ENCODE measurements at places on chromosomes 12 and 14.

- H3K27ac ChIP-seq = no peak overlapping the region
- DNase-seq = peak; percentile 67
- H3K36me3 ChIP-seq = no peaks in the 10 kb centered on the region
- no peak overlapping the region for H3K4me3 ChIP-seq
- H3K4me1 ChIP-seq = peaks cover 30% of the 10 kb centered on the region
- no peaks in the 10 kb centered on the region for H3K27me3 ChIP-seq
These were observed 48.9 kb downstream of the PPP1R12A start for GRCh38 chr12:79885911-79886490.

GRCh38 chr14:104085032-104085888 lies at the start of gene ASPG:
TSS of gene ASPG (plus strand) at chr14:104085700. CDS start at chr14:104085771, 71 bp downstream.
- H3K36me3 ChIP-seq = no peaks in the 10 kb centered on the region
- no peak within 1 kb of the TSS for H3K4me3 ChIP-seq
- no peak within 1 kb of the TSS for H3K27ac ChIP-seq

DNA sequence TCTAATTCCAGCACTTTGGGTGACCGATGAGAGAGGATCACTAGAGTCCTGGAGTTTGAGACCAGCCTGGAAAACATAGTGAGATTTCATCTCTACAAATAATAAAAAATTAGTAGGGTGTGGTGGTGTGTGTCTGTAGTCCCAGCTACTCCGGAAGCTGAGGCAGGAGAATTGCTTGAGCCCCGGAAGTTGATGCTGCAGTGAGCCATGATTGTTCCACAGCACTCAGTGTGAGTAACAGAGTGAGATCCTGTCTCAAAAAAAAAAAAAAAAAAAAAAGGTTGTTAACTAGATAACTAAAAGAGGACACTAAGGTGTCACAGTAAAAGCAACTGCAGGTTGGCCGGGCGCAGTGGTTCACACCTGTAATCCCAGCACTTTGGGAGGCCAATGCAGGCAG lies 121.3 kb upstream of the MAX start:
- DNase-seq = no peak
- no peaks in the 10 kb centered on the region for H3K27me3 ChIP-seq
- no peak overlapping the region for H3K4me3 ChIP-seq
- H3K36me3 ChIP-seq = no peaks in the 10 kb centered on the region
- H3K27ac ChIP-seq = no peak overlapping the region

- peak; percentile 39 for DNase-seq
- no peaks in the 10 kb centered on the region for H3K36me3 ChIP-seq
- peak overlapping the region; percentile 24 for H3K27ac ChIP-seq
- no peak overlapping the region for H3K4me3 ChIP-seq
These were observed 215.2 kb downstream of the ERC1 start for GRCh38 chr12:1206118-1206734.

GRCh38 chr14:103908580-103908979 lies 19.7 kb upstream of the TDRD9 start:
- H3K4me3 ChIP-seq = no peak overlapping the region
- DNase-seq = no peak
- H3K27me3 ChIP-seq = no peaks in the 10 kb centered on the region
- H3K36me3 ChIP-seq = peaks cover 4% of the 10 kb centered on the region

DNA sequence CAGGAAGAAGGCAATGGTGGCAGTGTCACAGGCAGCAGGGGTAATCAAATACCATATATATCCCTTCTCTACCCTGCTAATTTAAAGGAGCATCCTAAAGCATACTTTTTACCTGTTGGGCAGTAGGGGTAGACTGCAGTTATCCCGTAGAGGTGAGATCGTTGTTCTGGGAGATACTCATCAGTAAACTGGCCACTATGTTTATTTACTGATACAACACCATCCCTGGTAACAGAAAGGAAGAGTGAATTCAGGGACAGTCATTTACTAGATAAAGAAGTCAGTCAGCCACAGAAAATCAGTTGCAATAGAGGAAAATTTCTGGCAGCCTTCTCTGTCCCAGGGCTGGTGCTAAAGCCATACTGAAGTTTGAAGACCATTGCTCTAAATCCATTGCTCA lies 16.3 kb downstream of the RTRAF start:
- no peaks in the 10 kb centered on the region for H3K27me3 ChIP-seq
- H3K36me3 ChIP-seq = peaks cover 28% of the 10 kb centered on the region
- H3K4me1 ChIP-seq = peaks cover 17% of the 10 kb centered on the region
- H3K27ac ChIP-seq = no peak overlapping the region
- no peak overlapping the region for H3K4me3 ChIP-seq

GRCh38 chr14:100994082-100994481 lies 90.6 kb upstream of the RTL1 start:
- peak; percentile 38 for DNase-seq
- no peaks in the 10 kb centered on the region for H3K27me3 ChIP-seq

DNA sequence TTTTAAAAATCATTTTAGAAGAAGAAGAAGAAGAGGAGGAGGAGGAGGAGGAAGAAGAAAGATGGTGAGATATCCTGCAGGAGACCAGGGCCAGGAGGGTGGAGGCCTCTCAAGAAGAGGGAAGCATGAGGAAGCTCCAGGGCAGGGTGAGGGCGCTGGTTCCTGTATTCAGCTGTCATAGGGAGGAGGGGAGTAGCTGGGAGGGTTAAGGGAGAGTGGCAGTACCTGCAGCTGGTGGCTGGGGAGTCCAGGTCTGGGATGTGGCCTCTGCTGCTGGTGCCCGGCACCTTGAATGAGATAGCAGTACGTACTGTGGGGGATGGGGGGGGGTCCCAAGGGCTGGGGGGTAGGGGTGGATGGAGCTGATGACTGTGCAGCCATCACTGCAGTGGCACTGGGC lies 9.8 kb downstream of the RBP5 start:
- no peak overlapping the region for H3K27ac ChIP-seq
- peaks cover 14% of the 10 kb centered on the region for H3K4me1 ChIP-seq
- DNase-seq = no peak
- no peaks in the 10 kb centered on the region for H3K27me3 ChIP-seq
- no peak overlapping the region for H3K4me3 ChIP-seq

GRCh38 chr14:36420149-36420687 lies 99.8 kb upstream of the MBIP start:
- DNase-seq = no peak
- H3K4me1 ChIP-seq = no peaks in the 10 kb centered on the region
- no peaks in the 10 kb centered on the region for H3K27me3 ChIP-seq
- H3K4me3 ChIP-seq = no peak overlapping the region

GRCh38 chr12:69066492-69067373 lies 133.8 kb upstream of the CPM start:
- H3K36me3 ChIP-seq = no peaks in the 10 kb centered on the region
- no peak for DNase-seq
- H3K27ac ChIP-seq = no peak overlapping the region
- peaks cover 26% of the 10 kb centered on the region for H3K4me1 ChIP-seq
- peaks cover 12% of the 10 kb centered on the region for H3K27me3 ChIP-seq

GRCh38 chr14:29846339-29847055 lies 81.2 kb downstream of the PRKD1 start:
- no peaks in the 10 kb centered on the region for H3K27me3 ChIP-seq
- no peaks in the 10 kb centered on the region for H3K36me3 ChIP-seq
- H3K27ac ChIP-seq = no peak overlapping the region
- no peak for DNase-seq
- H3K4me3 ChIP-seq = no peak overlapping the region

DNA sequence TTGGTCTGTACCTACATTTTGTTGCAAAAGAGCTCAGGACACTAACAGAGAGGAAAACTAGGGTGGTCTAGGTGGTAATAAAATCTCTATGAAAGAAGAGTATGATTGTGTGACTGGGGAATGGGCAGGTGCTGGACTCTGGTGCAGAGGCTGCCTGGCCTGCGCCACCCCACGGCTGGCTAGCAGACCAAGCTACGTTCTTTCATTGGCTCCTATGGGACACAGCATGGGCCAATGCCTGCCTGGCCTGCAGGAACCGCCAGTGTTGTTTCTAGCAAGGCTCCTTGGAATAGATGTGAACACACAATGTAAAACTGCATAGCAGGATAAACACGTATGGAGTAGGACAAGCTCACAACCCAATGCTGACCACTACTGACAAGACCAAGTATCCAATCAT lies 51.7 kb upstream of the CORO1C start:
- no peaks in the 10 kb centered on the region for H3K27me3 ChIP-seq
- no peaks in the 10 kb centered on the region for H3K4me1 ChIP-seq
- H3K36me3 ChIP-seq = peaks cover 15% of the 10 kb centered on the region
- DNase-seq = no peak
- H3K27ac ChIP-seq = no peak overlapping the region

- DNase-seq = no peak
- no peaks in the 10 kb centered on the region for H3K4me1 ChIP-seq
- H3K27ac ChIP-seq = no peak overlapping the region
- H3K36me3 ChIP-seq = peaks cover 38% of the 10 kb centered on the region
- H3K27me3 ChIP-seq = no peaks in the 10 kb centered on the region
These were observed 16.5 kb downstream of the PWP1 start for GRCh38 chr12:107702106-107702505.

- peaks cover 11% of the 10 kb centered on the region for H3K4me1 ChIP-seq
- peak; percentile 87 for DNase-seq
- H3K4me3 ChIP-seq = no peak overlapping the region
- peaks cover 40% of the 10 kb centered on the region for H3K27me3 ChIP-seq
These were observed 57.1 kb downstream of the DYRK2 start for GRCh38 chr12:67705394-67706370.

DNA sequence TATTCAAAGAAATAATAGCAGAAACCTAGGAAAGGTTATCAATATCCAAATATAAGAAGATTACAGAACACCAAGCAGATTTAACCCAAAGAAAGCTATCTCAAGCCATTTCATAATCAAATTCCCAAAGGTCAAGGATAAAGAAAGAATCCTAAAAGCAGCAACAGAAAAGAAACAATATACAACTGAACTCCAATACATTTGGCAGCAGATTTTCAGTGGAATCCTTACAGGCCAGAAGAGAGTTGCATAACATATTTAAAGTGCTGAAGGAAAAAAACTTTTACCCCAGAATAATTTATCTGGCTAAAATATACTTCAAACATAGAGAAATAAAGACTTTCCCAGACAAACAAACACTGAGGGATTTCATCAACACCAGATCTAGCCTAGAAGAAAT lies 54.3 kb downstream of the DENND5B start:
- no peaks in the 10 kb centered on the region for H3K36me3 ChIP-seq
- H3K4me1 ChIP-seq = peaks cover 3% of the 10 kb centered on the region
- no peak overlapping the region for H3K4me3 ChIP-seq

DNA sequence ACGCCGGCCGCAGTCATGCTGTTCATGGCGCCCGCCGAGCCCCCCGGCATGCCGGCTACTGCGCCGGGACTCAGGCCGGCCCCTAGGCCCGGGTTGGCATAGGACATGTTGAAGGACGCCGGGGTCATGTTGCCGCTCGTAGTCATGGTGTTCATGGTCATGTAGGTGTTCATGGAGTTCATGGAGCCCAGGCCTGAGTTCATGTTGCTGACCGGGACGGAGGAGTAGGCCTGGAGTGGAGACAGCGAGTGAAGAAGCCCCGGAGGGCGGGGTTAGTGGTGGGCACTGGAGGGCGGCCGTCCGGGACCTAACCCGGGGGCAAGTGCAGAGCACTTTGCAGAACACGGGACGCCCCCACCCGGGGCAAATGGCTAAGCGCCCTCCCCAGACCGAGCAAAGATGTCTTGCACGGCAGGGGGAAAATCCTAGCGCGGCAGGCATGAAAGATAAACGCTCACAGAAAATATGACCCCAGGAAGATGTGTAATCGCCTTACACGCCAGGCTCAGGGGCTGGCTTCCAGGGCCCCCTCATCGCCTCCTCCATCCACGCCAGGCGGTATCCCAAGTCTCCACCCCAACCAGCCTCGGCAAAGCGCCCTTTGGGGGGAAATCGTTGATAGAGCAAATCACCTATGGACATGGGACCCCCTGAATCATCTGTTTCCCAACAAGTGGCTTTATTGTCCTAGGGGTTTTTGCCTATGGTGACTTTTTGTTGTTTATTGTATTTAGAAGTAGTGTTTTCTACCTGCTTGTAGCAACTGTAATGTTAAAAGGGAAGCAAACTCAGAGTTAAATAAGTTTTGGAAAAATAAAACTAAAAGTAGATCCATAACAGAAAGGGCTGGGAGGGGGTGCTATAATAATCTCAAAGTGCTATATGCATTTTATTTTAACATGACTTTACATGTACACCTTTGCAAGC lies 2.3 kb downstream of the FOXA1 start:
- peaks cover 73% of the 10 kb centered on the region for H3K27me3 ChIP-seq
- no peak overlapping the region for H3K4me3 ChIP-seq
- H3K36me3 ChIP-seq = no peaks in the 10 kb centered on the region
- no peak overlapping the region for H3K27ac ChIP-seq
- DNase-seq = no peak

DNA sequence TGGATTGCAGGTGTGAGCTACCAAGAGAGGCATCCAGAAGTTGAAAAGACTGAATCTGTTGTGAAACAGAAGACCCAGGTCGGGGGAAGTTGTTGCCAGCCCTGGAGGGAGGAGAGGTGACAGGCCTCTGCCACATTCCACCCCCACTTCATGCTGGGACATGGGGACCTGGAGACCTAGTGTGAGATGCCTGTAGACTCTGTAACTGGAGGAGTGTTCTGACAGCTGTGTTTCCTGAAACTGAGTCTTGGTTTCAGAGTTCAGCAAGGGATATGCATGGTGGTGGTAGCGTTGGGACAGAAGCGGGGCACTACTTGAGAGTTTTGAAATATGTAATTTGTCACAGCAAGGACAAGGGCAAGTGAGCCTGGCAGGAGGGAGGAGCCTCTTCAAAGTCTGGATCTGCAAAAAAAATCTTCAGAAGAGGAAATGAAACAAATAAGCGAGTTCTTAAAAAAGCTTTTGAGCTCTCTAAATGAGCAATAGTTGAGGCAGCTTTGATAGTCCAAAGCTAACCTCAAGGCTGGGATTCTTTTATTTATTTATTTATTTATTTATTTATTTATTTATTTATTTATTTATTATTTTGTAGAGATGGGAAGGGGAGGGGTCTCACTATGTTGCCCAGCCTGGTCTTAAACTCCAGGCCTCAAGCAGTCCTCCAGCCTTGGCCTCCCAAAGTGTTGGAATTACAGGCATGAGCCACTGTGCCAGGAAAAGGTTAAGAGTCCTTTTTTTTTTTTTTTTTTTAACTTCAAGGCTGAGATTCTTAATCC lies 58.9 kb upstream of the EEA1 start:
- H3K4me1 ChIP-seq = peaks cover 4% of the 10 kb centered on the region
- DNase-seq = peak; percentile 34
- H3K27me3 ChIP-seq = no peaks in the 10 kb centered on the region
- no peaks in the 10 kb centered on the region for H3K36me3 ChIP-seq

DNA sequence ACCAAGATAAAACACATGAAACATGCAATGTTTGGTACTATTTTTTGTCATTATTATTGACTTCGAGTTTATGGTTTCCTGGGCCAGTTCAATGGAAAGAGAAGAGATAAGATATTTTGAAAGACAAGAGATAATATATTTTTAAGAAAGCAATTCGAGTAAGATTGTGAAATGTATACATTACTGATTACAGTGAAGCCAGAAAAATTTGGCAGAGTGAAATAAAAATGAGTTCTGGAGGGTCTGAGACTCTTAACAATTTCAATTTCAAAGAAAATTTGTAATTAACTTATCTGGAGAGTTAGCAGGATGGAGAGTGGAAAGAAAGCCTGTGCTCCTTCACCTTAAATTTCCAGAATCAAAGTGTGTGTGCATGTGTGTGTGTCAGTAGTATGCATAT lies 17.3 kb downstream of the CCER1 start:
- H3K27ac ChIP-seq = no peak overlapping the region
- H3K27me3 ChIP-seq = no peaks in the 10 kb centered on the region
- H3K4me1 ChIP-seq = peaks cover 18% of the 10 kb centered on the region
- H3K4me3 ChIP-seq = no peak overlapping the region

All from endothelial cell of umbilical vein (primary cell).